ENCODE measurements at places on chromosomes 5 and 9. TPM values are rescaled to one million over a fixed set of nuclear protein-coding genes. Genes with fewer than 3 reads are reported as not detected.
A peak's percentile ranks its signal among the peaks of the same experiment; 100 is the strongest.

The RNF224 gene
- total RNA-seq, result not detected

The OR13J1 gene
- not detected for total RNA-seq

The SV2C gene
- total RNA-seq, result not detected

The ITGA1 gene
- total RNA-seq, result 1.6 TPM

The SLC31A1 gene
- total RNA-seq, result 18.6 TPM

The PTGS1 gene
- 0.28 TPM for total RNA-seq

The EEIG1 gene
- 64.4 TPM for total RNA-seq

The HSD17B3 gene
- total RNA-seq, result not detected

GRCh38 chr9:135209136-135209535, 121.7 kb downstream of the OLFM1 start:
- DNase-seq, result no peak

DNA sequence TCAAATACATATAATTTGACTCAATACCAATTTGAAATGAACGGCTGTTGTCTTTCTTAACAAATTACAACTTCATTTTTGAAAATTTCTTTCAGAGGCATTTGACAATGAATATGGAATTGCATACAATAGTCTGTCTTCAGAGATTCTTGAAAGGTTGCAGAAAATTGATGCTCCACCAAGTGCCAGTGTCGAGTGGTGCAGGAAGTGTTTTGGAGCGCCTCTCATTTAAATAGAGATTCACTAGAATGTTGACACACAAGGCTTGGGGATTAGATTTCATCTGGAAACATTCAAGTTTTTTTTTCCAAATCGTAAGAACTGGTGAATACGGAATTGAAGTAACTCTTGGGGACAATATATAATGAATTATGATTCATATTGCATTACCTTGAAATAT, 8.1 kb downstream of the RPS6 start:
- DNase-seq, result no peak

- DNase-seq, result no peak
Measured at GRCh38 chr9:75088646-75089372, 495 bp downstream of the OSTF1 start.

GRCh38 chr9:122657527-122657926, at the start of gene OR1B1:
OR1B1 (minus strand) TSS chr9:122657627.
- no peak for DNase-seq

DNA sequence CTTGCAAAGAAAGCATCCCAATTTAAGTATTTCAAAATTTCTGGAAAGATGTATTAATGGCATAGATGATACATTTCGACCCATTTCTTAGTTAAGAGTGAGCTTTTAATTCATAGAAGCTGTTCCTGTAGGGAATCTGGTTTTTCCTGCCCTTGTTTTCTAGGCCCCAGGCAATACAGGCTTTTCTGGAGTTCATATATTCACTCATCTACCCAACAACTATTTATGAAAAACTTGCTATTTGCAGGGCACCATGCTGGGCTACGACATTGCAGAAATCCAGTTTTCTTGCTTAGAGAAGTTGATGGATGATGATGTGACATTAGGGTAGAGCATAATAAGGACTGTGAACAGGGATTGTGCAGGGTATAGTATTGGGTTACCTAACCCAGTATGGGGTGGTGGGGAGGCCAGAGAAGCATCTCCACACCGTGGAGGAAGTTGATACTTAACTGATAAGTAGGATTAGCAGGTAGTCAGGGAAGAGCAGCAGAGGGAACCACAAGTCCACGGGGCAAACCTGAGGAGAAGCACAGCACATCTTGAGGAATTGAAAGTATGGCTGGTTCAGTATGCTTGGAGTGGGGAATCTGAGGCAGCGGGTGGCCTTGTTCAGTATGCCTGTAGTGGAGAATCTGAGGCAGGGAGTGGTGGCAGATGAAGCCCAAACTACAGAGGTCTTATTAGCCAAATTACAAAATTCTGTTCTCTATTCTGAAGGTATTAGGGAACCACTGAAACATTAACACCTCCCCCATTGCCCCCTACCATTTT, 247.5 kb downstream of the ARRDC3 start:
- no peak for DNase-seq

DNA sequence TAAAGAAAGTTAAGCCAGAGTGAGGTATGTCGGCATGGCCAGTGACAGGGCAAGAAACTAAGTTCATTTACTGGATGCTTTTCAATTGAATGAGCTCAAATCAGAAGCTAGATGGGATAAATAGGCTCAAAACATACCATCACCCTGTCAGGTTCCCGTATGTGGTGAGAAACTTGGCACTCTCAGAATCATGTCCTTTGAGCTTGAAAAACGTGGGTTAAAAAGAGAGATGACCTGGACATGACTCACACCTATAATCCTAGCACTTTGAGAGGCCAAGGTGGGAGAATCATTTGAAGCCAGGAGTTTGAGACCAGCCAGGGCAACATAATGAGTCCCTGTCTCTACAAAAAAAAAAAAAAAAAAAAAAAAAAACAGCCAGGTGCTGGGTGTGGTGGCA, 121.7 kb upstream of the RGMB start:
- no peak for DNase-seq

DNA sequence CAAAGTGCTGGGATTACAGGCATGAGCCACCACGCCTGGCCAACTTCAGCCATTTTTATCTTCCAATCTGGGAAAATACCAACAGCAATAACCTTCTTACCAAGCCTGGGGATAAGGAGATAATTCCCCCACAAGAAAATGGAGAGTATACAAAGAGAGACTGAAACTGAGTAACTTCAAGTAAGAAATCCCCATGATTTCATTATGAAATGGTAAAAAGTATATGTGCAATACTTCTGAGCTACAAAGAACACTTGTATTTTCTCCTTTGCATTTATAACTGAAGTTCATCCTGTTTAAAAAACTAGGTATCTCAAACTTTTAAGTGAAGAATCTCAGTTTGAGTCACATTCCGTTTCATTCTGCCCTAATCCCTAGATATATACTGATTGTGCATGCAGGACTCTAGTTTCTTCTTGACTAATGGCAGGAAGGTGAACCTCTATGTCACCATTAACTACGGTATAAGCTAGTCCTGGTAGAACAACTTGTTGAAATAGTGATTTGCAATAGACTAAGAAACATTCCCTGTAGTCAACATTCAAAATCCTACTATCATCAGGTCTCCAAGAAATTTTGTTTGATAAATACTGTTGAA, 2071.4 kb downstream of the MAT2B start:
- DNase-seq, result no peak

GRCh38 chr5:19777363-19777762, 210.6 kb downstream of the CDH18 start:
- no peak for DNase-seq

GRCh38 chr5:143554918-143555477, 151.5 kb upstream of the NR3C1 start:
- no peak for DNase-seq

- no peak for DNase-seq
Measured at GRCh38 chr5:143665866-143666265, 146.1 kb upstream of the HMHB1 start.

GRCh38 chr9:122337556-122337929, 33.3 kb upstream of the PTGS1 start:
- DNase-seq, result no peak

DNA sequence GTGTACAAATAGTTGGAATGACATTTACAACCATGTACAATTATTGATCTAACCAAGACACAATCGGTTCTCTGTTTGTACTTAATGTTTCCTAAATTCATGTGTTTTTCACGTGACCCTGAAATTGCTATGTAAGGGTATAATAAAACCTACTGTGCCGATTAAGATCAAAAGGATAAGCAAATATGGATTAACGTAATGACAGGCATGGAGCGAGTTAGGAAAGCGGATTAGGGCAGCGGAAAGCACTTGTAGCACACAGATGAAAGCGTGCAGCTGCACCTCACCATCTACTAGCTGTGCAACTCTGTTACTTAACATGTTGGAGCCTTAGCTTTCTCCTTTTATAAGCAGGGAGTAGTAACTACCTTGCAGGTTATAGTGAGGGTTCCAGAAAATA, 38.3 kb upstream of the ZFYVE16 start:
- DNase-seq, result no peak

- no peak for DNase-seq
Measured at GRCh38 chr5:39001683-39002082, 72.5 kb downstream of the RICTOR start.

DNA sequence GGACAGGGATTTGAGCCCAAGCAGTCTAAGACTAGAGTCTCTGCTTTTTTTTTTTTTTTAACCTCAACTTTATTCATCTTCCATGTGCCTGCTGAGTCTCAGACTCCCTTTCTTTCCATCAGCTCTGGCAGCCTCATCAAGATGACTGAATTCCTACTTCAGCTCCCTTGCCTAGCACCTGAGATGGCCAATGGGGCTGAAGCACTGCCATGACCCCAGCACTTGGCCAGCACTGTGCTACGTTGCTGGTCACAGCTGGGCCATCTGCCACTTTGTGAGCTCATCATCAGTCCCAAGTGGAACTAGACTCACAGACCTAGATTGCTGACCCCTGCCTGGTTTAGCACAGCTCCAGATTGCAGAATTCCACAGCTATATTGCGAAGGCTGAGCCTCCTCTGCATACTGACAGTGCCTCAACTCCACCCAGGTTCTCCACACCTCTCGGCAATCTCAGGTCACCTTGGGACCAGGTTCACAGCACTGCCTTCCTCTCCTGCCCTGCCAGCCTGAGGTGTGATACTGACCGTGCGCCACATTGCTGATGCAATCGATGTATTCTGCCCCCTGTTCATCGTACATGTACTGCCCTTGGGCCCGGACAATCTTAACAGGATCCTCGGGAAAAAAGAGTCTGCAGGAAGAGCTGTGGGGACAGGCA, 1.6 kb downstream of the PHYKPL start:
- DNase-seq, result no peak

- no peak for DNase-seq
Measured at GRCh38 chr9:108889649-108890067, 27.6 kb downstream of the ACTL7A start.

GRCh38 chr9:130975932-130976841, 32.8 kb upstream of the LAMC3 start:
- DNase-seq, result no peak

- no peak for DNase-seq
Measured at GRCh38 chr9:105138306-105138801, 106.1 kb upstream of the SLC44A1 start.

- no peak for DNase-seq
Measured at GRCh38 chr5:127417528-127417927, 99.9 kb upstream of the PRRC1 start.

DNA sequence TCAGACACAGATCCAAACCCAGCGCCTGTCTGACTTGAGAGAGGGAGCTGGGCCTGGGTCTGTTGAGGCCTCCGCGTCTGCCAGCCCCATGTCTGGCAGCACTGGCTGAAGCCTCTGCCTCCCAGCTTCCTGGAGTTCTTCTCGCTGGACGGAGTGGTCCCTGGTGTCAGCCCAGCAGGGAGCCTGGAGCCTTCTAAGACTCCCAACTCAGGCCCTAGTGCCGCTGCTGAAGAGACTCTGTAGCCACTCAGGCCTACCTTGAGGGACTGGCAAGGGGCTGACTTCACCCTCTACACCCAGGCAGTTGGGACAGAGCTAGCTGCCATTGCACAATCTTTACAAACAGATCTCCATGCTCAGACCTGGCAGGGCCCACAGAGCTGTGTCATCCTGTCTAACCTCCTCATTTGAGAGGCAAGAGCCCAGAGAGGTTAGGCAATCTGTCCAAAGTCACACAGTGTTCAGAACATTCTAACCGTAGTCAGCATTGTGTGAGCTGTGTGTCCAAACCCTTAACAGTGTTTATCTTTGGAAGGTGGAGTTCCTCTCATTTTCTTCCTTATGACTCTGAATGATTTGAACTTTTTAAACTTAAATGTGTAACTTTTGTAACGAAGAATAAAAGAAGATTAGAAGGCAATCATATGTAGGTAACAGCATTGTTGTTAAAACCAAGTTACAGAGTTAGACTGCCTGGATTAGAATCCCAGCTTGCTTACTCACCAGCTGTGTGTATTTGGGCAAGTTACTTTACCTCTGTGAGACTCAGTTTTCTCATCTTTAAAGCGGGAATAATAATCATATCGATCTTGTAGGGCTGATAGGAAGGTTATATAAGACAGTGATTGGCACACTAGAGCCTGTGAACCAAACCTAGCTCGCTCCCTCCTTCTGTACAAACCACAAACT, 4.6 kb upstream of the DUSP1 start:
- peak; percentile 60 for DNase-seq

DNA sequence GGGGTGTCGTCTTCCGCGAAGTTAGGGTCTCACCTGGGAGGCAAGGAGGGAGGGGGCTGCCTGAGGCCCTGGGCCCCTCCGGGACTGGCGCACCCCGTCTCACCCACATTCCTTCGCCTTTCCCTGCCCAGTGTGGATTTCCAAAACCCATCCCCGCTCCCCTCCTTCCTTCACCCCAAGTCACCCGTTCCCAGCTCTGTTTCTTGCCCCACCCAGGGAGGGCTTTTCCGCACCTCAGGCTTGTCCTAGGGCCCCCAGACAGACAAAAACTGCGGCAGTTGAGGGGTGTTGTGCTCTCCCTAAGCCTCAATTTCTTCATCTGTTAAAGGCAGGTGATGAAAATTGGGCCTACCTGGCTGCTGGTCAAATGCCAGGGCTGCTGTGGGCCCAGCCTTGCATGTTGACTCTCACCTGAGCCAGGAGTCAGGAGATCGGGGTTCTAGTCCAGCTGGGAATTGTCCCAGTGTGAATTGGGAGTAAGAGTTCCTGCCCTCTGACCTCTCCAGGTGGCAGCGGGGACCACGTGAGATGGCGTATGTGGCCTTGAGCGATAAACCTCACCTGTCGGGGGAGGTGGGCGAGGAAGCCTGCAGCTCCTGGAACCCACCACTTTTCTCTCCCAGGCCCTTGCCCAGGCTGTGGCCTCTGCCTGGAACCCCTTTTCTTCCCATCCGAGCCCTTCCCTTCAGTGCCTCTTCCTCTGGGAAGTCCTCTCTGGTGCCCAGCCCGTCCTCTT, 143.4 kb upstream of the IER5L start:
- no peak for DNase-seq

- DNase-seq, result no peak
Measured at GRCh38 chr9:18238752-18239447, 235.1 kb upstream of the ADAMTSL1 start.

GRCh38 chr9:116087751-116088194, 65.8 kb upstream of the PAPPA start:
- no peak for DNase-seq

DNA sequence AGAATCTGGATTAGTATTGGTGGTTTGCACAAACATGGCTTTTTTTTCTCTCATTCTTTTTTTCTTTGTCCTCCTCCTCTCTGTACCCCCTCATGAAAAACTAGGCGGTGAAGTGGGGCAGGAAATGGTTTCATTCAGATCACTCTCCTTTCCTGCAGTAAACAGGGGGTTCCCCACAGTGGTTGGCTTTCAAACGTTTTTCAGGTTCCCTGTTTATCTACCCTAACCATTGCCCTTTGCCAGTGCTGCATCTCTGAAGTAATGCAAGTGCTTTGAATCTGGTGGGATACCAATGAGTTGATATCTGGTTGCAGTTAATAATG, 29.8 kb downstream of the NR4A3 start:
- DNase-seq, result peak; percentile 90

- no peak for DNase-seq
Measured at GRCh38 chr5:8961956-8962355, 583.9 kb downstream of the SEMA5A start.
